ENCODE measurements at places on chromosomes 11 and 22.

DNA sequence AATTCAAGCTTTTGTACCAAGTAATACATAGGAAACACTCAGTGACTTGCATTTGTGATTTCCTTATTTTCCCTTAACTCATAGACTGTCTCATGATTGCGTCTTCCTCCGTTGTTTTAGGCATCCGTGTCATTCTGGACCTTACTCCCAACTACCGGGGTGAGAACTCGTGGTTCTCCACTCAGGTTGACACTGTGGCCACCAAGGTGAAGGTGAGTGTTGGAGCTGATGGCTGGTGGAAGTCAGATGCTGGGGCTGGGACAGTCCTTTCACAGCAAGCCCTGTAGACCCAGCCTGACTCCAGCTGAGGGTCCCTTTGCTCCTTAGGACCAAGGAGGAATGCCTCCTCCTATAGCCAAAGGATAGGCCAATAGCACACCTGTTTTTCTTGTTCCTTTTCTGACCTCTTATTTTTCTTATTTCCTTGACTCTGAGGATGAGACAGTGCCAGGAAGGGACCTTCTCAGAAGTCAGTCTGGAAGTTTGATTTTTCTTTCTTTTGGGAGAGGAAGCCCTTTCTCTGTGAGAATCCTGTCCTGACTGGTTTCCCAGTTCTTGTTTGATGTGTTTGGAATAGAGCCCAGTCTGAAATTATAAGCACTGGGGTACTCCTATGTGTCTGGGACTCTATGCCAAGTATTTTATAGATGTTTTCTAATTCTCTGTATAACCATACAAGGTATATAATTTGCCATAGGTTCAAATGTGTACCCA lies 2.2 kb downstream of the SLC3A2 start:
- DNase-seq = no peak

DNA sequence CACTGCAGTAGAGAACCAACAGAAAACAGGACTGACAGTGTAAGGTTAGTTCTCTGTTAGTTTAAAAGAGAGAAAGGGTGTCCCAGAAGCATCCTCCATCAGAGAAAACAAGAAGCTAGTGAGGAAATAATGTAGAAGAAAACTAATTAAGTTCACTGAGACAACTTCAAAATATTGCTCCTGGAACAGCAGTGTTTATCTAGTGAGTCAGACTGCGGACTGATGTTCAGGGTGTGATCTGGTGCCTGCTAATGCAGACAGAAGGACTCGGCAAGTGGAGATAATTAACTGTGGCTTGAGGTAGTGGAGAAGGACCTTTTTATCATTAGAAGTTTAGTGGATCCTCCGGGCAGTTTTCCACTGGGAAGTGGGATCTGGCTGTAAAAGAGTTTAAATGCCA lies 55.4 kb downstream of the CDON start:
- DNase-seq = peak; percentile 22

GRCh38 chr22:46478083-46478551 lies 59.3 kb downstream of the CELSR1 start:
- DNase-seq = no peak

GRCh38 chr22:18947905-18948304 lies 11.8 kb upstream of the PRODH start:
- DNase-seq = no peak

- no peak for DNase-seq
Measured at GRCh38 chr11:19660076-19660475, 52.6 kb upstream of the NAV2 start.

- no peak for DNase-seq
Measured at GRCh38 chr11:104727095-104727494, 171.2 kb downstream of the CASP12 start.

GRCh38 chr22:29011240-29012100 lies 50.2 kb downstream of the C22orf31 start:
- DNase-seq = no peak

DNA sequence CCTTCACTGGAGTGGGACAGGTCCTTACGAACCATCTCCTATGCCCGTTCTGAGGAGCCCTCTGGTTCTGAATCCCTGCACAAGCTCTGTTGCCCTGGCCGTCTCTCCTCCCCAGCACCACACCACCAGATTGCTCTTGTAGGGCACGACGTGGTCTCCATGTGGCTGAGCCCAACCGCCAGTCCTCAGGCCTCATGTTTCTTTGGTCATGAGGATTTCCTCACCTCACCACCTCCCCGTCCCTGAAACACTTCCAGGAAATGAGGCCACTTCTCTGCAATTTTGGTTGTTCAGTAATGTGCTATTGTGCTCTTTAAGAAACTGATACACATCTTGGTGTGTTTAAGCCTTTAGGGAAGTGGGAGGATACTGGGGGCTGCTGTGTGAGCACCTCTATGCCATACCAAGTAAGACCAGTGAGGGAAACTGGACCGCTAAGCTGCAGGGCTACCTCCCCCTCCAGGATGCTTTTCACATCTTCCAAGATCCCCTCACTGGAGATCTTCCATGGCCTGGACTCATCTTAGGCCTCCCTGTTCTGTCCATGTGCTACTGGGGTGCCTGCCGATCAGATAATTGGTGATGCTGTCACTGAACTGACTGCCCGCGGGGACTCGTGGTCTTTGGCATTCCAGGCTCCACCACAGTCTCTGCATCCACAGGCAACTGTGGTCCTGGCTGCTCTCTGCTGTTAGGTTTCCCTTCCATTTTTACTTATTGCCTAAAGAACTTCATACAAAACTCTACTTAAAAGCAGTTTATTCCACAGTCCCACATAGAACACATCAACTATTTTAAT lies 21.9 kb downstream of the DRICH1 start:
- no peak for DNase-seq

Data from GM04503 (cell line).